A673 (cell line): ENCODE measurements at places on chromosomes 13 and 19. TPM values are rescaled to one million over a fixed set of nuclear protein-coding genes. Genes with fewer than 3 reads are reported as not detected.

Gene ZNF791
- total RNA-seq: 22.9 and 26.0 TPM in 2 replicates

Gene TEX101
- total RNA-seq: not detected in 2 replicates

- DNase-seq: no peak
These were observed 86.9 kb upstream of the GPR183 start for GRCh38 chr13:99393791-99394735.

DNA sequence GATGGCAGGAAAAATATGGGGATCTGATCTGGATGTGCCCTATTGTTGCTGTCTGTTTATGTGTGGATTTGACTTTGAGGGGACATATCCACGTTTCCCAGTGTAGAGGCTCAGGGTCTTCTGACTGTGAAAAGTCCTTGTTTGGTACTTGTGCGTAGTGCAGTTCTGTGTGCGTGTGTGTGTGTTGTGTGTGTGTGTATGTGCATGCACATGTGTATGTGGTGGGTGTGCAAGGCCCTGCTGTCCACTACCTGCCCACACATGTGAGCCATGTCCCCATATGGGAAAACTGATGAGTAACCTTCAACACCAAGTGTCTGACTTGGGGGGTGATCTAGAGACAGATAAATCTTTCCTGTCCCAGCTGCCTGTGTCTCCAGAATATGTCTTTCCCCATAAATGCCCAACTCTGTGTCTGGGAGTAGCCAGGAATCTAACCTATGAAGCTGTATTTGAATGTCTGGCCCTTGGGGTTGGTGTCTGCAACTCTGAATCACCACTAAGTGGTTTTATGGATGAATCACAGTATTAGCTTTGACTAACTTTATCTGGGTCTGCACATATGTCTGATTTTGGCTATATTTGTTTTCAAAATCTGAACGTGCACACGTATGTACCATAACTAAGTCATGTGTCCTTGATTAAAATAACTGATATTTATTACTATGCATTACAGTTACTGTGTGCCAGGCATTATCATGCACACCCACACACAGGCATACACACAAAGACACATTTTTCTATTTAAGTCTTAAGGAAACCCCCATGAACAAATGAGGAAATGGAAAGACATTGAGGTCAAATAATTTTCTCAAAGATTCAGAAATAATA lies 17.4 kb downstream of the KLK2 start:
- no peak for DNase-seq

DNA sequence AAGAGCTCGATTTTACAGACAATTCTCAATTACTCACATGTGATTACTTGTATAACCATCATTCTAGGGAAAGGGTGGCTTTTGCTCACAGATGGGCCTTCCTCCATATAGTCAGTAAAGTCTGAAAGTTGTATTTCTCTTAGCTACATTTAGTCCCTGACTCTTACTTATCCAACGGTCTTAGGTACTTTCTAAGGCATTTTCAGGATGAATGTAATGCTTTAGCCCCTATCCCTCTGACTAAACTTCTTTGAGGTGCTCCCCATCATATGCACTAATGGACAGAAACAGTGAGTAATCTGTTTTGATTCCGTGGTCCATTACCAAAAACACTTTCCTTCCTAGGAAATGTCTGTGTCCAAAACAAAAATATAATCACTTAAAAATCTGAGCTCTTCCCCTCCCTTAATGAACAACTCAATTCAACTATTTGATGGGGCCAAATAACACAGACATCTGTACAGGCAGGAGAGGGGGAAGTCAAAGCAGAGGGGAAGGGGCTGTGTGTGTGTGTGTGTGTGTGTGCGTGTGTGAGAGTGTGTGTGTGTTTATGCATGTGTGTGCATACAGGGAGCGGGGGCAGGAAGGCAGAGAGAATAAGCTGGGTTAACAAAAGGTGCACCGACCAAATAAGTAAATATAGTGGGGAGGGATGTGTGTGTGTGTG lies 84.9 kb downstream of the USP12 start:
- DNase-seq: no peak

- no peak for DNase-seq
These were observed 991.7 kb downstream of the EFNB2 start for GRCh38 chr13:105543742-105544141.
